NCI-H1694 treated with DMSO at 0.1 percent for 48 hours (cell line): ENCODE measurements at places on chromosomes 4 and X.

DNA sequence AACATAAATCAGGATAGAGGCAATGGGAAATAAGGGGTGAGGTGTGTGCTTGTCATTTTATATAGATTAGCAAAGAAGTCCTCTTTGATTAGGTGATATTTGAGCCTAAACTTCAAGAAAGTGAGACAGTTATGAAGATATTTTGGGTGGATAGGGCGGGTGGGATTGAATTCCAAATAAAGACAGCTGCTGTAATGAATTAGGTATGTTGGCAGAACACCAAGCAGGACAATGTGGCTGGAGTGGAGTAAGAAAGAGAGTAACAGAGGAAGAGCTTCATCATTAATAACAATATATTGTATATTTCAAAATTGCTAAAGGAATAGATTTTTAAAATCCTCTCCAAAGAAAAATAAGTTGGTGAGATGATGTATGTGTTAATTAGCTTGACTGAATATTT is 91.0 kb upstream of the CENPE start:
- no peak for DNase-seq

- DNase-seq, result no peak
Measured at GRCh38 chr4:5959211-5959982, 58.8 kb downstream of the C4orf50 start.

DNA sequence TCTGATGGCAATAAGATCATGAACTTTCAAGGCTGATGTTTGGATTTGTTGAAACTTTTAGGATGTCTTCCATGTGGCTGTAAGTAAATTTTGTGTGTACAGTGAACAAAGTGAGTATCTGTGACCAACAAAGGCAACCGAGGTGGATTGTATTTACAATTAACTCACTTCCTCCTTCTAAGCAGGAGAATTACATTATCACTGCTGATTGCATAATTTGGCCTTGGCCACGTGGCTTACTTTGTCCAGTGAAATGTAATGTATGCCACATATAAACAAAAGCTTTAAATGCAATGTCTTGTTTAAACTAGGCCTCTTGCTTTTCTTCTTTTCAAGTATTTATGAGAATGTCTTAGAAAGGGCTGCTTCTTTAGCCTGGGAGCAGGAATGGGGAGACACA is 66.3 kb upstream of the MAD2L1 start:
- no peak for DNase-seq

- no peak for DNase-seq
Measured at GRCh38 chr4:85474356-85474755, 594 bp upstream of the ARHGAP24 start.

- DNase-seq, result no peak
Measured at GRCh38 chr4:27490766-27491165, 630.1 kb downstream of the STIM2 start.

DNA sequence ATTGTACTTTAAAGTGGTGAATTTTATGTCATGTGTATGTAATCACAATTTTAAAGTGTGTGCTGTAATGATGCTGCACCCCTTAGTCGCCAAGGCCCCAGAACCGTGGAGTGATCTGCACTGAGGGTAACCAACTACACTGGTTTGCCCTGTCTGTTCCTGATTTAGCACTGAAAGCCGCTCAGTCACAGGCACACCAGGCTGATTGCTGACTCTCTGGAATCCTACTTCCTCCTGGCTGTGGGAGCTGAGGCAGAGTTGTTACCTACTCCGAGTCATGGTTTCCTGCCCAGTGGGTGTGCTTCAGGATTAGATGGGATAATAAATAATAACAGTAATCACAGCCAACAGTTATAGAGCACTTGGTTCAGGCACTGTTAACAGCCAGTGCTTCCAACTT is 645.4 kb downstream of the BCOR start:
- no peak for DNase-seq

DNA sequence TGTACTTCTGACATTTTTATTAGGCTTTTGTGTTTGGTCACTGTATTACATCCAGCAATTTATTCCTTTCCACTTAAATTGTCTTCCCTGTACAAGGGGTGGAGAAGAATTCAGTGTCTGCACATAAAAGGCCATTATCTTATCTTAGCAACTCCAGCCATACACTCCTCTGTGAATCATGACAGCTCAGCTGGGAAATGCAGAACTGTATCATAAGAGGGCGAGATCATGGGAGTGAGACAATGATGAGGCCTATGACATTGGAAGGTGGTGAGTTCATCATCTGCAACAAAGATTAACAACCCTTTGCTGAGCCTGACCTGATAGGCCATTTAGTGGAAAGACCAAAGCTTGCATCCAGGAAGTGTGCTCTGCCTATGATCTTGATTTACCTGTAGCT is 33.3 kb downstream of the SLIT2 start:
- DNase-seq, result no peak

DNA sequence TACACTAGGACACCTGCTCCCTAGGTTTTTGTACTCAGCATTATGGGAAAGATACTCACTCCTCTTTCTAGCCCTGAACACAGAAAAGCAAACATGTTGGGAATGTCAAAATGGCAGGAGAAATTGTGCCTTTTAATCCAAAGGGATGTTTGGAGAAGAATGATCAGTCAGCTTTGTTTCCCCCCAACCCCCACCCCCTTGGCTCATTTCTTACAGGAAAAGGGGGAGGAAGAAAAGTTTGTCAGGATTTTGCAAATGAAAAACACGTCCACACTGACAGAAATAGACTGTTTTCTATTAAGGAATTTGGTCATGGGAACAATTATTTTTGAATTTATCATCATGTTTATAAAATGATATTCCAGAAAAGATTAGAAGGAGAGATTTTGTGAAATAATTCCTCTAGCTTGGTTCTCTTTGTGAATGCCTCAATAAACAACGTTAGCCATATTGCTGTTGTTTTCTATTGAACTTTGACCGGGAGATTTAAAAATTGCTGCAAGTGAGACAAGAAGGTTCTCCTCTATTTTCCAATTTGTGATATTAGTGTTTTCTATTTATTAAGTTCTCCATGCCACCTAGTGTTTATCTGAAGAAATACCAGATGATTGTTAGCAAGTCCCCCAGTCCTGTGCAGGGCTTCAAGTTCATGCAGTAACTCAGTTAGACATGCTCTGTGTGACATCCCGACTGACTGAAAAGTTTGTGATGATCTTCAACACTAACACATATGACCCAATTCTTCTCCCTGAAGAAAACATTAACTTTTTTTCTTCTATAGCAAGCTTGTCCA is 31.3 kb upstream of the TFDP3 start:
- DNase-seq, result peak; percentile 20

DNA sequence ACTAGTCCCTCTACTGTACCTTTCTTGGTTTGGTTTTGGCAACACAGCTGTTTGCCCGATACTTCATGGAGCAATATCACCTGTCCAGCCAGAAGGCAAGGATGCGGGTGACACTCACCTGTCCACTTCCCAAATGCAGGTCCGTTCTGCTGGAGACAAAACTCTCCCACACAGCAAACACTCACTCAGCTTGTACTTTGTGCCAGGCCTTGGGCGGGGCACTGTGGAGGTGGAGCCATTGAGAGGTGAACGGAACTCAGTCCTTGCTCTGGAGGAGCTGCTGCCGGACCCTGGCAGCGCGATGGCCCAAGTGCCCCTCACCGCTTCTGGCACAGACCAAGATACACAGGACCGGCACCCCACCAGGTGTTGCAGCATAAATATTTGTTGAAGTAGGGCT is 15.3 kb upstream of the HMGB3 start:
- no peak for DNase-seq
